ENCODE measurements at places on chromosomes 2 and 18. TPM values are rescaled to one million over a fixed set of nuclear protein-coding genes. Genes with fewer than 3 reads are reported as not detected.

- no peaks in the 10 kb centered on the region for H3K36me3 ChIP-seq
- H3K27me3 ChIP-seq, result no peaks in the 10 kb centered on the region
- no peak for DNase-seq
- no peak overlapping the region for H3K27ac ChIP-seq
- H3K4me1 ChIP-seq, result no peaks in the 10 kb centered on the region
Observed at GRCh38 chr18:10274301-10274700, 180.1 kb upstream of the APCDD1 start.

DNA sequence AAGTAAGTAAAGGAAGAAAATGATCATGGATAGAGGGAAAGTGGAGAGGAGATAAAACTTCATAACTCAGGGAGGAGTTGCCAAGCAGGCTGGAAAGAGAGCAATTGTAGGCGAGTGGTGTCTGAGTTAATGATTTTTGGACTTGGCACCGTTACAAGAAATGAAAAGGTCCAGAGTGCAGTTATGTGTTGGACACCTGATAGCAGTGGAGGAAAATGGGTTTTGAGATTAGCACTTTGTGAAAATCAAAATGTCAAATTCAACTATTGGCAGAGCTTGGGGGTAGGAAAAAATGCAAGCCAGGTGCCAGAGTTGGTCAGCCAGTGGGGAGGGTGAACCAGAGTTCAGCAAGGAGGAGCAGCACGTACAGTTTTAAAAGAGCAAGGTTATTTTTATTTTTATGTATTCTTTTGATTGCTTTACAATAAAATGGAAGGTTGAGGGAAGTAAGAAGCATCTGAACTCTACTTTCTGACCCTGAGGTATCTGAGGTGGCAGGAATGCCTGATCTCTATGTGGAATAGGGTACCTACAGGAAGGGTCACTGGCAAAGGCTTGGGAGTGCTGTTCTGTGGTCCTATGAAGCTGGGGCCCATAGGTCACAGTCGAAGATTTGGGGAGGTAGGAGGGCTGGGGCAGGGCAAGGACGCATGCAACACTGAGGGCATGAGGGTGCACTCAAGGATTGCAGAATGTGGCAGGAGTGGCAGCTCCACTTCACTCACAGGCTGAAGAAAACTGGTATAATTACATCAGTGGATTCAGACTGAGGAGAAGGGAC is 127.5 kb downstream of the CD8B2 start:
- H3K36me3 ChIP-seq, result no peaks in the 10 kb centered on the region
- H3K4me1 ChIP-seq, result no peaks in the 10 kb centered on the region
- H3K4me3 ChIP-seq, result no peak overlapping the region
- peaks cover 8% of the 10 kb centered on the region for H3K27me3 ChIP-seq

- no peak for DNase-seq
- peak overlapping the region; percentile 20 for H3K27ac ChIP-seq
- peaks cover 44% of the 10 kb centered on the region for H3K4me1 ChIP-seq
- no peaks in the 10 kb centered on the region for H3K27me3 ChIP-seq
- H3K4me3 ChIP-seq, result no peak overlapping the region
Observed at GRCh38 chr2:96493072-96493471, 12.1 kb downstream of the NEURL3 start.

- no peaks in the 10 kb centered on the region for H3K27me3 ChIP-seq
- H3K4me1 ChIP-seq, result peaks cover 49% of the 10 kb centered on the region
- H3K27ac ChIP-seq, result peak overlapping the region; percentile 82
- H3K4me3 ChIP-seq, result peak overlapping the region; percentile 88
- H3K36me3 ChIP-seq, result peaks cover 84% of the 10 kb centered on the region
Observed at GRCh38 chr18:63315131-63315662, 4.4 kb downstream of the BCL2 start.

- H3K27ac ChIP-seq, result no peak overlapping the region
- H3K27me3 ChIP-seq, result no peaks in the 10 kb centered on the region
- H3K4me1 ChIP-seq, result peaks cover 5% of the 10 kb centered on the region
- no peaks in the 10 kb centered on the region for H3K36me3 ChIP-seq
- H3K4me3 ChIP-seq, result no peak overlapping the region
- DNase-seq, result peak; percentile 6
Observed at GRCh38 chr2:41717839-41718238, 330.0 kb upstream of the PKDCC start.

- no peak overlapping the region for H3K4me3 ChIP-seq
- H3K27me3 ChIP-seq, result peaks cover 11% of the 10 kb centered on the region
- H3K4me1 ChIP-seq, result no peaks in the 10 kb centered on the region
Observed at GRCh38 chr2:216763396-216763795, 68.0 kb upstream of the IGFBP5 start.

- no peak overlapping the region for H3K27ac ChIP-seq
- H3K27me3 ChIP-seq, result no peaks in the 10 kb centered on the region
- H3K36me3 ChIP-seq, result no peaks in the 10 kb centered on the region
- H3K4me1 ChIP-seq, result no peaks in the 10 kb centered on the region
Observed at GRCh38 chr2:162106146-162106551, 32.1 kb upstream of the DPP4 start.

- peak overlapping the region; percentile 61 for H3K27ac ChIP-seq
- H3K4me3 ChIP-seq, result no peak overlapping the region
- peaks cover 36% of the 10 kb centered on the region for H3K36me3 ChIP-seq
Observed at GRCh38 chr18:77071061-77071460, 61.5 kb downstream of the MBP start.

DNA sequence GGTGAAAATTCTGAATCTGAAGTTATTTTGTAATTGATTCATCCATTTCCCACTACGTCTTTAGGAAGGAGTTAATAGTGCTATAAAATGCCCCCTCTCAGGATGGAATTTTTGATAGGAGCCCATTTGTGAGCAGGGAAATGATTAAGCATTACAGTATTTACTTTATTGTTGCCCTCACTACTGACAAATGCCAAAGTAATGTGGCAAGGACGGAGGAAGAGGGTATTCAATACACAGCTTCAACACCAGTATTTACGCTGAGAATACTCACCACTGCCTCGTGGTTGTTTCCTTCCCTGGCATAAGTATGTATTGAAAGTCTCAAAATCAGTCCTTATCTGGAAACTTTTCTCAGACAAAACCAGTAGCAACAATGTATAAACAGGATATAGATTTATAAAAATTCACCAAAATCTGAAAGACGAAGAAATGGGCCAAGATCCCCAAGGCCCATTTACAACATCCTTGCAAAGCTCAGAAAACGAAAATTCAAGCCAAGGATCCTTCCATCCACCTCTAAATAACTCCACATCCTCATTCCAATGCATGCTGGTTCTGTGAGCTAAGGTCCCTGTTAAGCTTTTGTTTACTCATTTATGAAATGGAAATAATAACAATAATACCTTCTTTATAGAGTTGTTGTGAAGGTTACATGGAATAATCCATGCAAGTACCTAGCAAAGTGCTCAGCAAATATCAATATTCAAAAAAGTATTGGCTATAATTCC is 29.3 kb downstream of the FEZ2 start:
- peaks cover 34% of the 10 kb centered on the region for H3K36me3 ChIP-seq
- H3K27ac ChIP-seq, result no peak overlapping the region
- no peak for DNase-seq
- H3K27me3 ChIP-seq, result no peaks in the 10 kb centered on the region
- H3K4me1 ChIP-seq, result peaks cover 2% of the 10 kb centered on the region

- H3K4me3 ChIP-seq, result no peak overlapping the region
- H3K4me1 ChIP-seq, result peaks cover 48% of the 10 kb centered on the region
- peak; percentile 11 for DNase-seq
- H3K27ac ChIP-seq, result peak overlapping the region; percentile 7
- H3K36me3 ChIP-seq, result peaks cover 3% of the 10 kb centered on the region
- no peaks in the 10 kb centered on the region for H3K27me3 ChIP-seq
Observed at GRCh38 chr2:43387092-43388062, 161.0 kb upstream of the ZFP36L2 start.

DNA sequence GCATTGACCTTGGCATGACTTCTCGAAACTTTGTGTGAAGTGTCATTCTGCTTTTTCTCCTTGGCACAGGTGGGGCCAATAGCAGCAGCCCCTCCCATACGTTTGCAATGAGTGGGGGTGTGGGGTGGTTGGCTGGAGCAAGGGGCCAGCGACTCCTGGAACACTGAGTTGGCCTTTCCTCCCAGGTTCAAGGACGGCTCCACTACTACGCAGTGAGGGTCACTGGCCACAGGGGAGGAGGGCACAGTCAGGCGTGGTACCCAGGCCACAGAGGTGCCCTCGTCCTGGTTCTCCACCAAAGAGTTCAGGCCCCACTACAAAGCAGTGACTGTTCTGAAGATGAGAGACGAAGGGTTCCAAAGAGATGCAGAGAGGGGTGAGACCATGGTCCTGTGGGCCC is 70.6 kb upstream of the OTOS start:
- DNase-seq, result no peak
- no peak overlapping the region for H3K27ac ChIP-seq
- no peaks in the 10 kb centered on the region for H3K4me1 ChIP-seq
- no peak overlapping the region for H3K4me3 ChIP-seq
- H3K27me3 ChIP-seq, result no peaks in the 10 kb centered on the region
- no peaks in the 10 kb centered on the region for H3K36me3 ChIP-seq

DNA sequence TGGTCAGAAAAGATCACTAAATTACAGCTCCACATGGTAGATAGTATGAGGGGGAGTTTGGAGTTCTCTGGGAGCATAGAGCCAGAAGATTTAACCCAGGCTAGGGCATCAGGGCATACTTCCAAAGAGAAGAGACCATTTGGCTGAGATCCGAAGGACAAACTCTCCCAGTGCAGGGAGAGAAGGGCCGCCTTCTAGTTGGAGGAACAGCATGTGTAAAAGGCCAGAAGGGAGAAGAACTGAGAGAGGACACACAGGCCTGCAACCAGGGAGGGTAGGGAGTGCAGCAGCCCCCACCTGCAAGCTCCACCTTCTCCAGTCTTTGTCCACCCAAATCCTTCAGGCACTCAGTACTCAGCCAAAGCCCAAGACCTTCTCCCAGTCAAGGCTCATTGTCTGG is 182.0 kb downstream of the GFPT1 start:
- no peaks in the 10 kb centered on the region for H3K27me3 ChIP-seq
- DNase-seq, result no peak
- no peak overlapping the region for H3K27ac ChIP-seq
- H3K4me1 ChIP-seq, result no peaks in the 10 kb centered on the region
- H3K4me3 ChIP-seq, result no peak overlapping the region

DNA sequence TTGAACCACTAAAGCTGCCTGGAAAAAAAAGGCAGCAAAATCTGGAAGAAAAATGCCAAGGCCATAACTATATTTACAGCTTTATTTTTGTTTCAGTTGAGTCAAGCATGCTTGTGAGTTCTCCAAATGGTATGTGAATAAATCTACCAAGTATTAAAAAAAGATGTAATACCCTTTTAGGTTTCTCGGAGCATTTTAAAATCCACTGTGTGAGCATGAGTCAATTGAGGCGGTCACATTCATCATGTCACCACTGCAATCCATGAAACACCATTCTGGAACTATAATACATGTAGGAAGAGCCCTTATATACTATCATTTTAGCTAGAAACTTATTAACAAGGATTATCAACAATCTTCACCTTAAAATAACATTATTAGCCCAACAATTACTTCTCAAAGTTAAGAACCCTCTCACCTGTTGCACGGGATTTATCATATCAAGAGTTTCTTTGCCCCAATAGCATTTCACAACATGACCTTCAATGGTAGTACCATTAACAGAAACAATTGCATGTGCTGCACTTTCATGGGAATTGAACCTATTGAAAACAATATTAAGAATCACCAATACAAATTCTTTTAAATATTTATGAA is 24.2 kb upstream of the C2orf42 start:
- H3K4me3 ChIP-seq, result no peak overlapping the region
- DNase-seq, result no peak
- H3K4me1 ChIP-seq, result peaks cover 26% of the 10 kb centered on the region
- peaks cover 32% of the 10 kb centered on the region for H3K36me3 ChIP-seq

DNA sequence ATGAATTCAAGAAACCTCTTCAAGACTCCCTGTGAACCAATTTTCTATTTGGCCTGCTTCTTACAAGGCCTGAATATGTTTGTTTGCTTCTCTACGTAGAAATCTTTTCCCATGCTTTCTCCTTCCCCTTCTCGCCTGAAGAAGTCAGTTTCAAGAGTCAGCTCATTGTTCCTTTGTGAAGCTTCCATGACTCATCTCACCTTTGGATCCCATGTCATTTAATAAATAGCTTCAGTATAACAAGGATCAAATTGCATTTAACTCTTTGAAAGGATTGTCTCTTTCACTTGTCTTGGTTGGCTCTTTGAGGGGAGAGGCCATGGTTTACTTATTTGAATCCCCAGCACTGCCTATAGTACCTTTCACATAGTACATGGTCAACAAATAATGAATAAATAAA is 28.4 kb downstream of the CPS1 start:
- DNase-seq, result no peak
- H3K27ac ChIP-seq, result no peak overlapping the region
- no peaks in the 10 kb centered on the region for H3K27me3 ChIP-seq
- no peaks in the 10 kb centered on the region for H3K36me3 ChIP-seq
- no peaks in the 10 kb centered on the region for H3K4me1 ChIP-seq

GRCh38 chr2:18611604-18612003 is 22.2 kb upstream of the NT5C1B start:
- no peaks in the 10 kb centered on the region for H3K4me1 ChIP-seq
- H3K4me3 ChIP-seq, result no peak overlapping the region
- H3K27me3 ChIP-seq, result no peaks in the 10 kb centered on the region
- peaks cover 5% of the 10 kb centered on the region for H3K36me3 ChIP-seq

GRCh38 chr2:113075030-113075429 is 7.3 kb downstream of the IL1F10 start:
- H3K27me3 ChIP-seq, result no peaks in the 10 kb centered on the region
- peaks cover 10% of the 10 kb centered on the region for H3K4me1 ChIP-seq
- DNase-seq, result peak; percentile 31
- no peak overlapping the region for H3K27ac ChIP-seq

Gene KDM3A
- 114 TPM for total RNA-seq

Gene MC5R
- not detected for total RNA-seq

Gene NCKAP1
- 3.9 TPM for total RNA-seq

Gene GATA6
- total RNA-seq, result not detected

Gene SNED1
- 1.4 TPM for total RNA-seq

Gene ATP9B
- 21.1 TPM for total RNA-seq

Gene POMC
- total RNA-seq, result 5.1 TPM

Gene ZFP36L2
- 102 TPM for total RNA-seq

Gene LYG2
- total RNA-seq, result not detected

Gene STAMBP
- total RNA-seq, result 87.1 TPM
